Left lung (tissue), 14 donors: ENCODE measurements at places on chromosomes 16 and 17. TPM values are rescaled to one million over a fixed set of nuclear protein-coding genes. Genes with fewer than 3 reads are reported as not detected.

GRCh38 chr17:27776882-27777624 is 23.3 kb downstream of the NOS2 start:
- DNase-seq: no peak

DNA sequence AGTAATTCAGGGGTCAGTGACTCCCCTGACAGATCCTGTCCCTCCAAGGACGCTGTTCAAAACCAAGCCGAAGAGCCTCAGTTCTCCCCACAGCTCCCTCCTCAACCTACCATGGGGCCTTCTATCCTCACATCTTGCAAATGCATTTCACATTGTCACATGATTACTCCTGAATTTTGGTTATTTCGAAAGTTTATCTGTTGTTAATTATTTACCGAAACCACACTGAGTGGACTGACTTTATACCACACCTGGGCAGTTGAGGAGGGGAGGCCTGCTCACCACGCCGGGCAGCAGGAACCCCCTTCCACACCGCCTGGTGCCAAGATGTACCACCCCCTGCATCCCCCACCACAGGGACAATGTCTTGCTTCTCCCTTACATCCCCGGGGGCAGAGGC is 4.7 kb downstream of the TIMP2 start:
- DNase-seq: no peak

DNA sequence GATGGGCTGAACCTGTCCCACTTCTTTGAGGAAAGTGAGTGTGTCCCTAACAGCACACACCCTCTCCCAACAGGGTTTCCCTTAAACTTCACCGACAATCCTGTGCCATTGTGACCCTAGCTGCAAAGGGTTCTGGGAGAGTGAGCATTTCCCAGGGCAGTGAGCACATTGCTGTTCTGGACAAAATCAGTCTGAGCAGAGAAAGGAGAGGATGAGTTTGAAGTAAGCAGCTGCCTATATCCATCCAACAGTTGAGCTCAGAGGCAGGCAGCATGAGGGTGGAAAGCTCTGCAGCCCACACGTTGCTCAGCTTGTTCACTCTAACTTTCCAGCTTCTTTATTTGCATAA is 296.5 kb upstream of the MAF start:
- no peak for DNase-seq

DNA sequence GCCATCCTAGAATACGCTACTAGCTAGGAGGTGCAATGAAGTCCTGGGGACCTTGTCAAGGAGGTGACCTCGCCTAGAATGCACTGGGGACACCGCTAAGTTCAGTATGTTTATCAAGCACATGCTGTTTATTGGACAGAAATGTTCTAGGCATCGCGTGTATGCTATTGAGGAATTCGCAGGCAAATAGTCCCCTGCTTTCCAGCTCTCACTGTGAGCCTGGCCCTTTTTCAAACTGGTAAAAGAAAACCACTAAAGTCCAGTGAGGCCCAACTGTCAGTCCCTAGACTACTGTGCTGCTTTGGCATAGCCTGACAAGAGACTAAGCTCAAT is 1.2 kb upstream of the FAM222B start:
- no peak for DNase-seq

DNA sequence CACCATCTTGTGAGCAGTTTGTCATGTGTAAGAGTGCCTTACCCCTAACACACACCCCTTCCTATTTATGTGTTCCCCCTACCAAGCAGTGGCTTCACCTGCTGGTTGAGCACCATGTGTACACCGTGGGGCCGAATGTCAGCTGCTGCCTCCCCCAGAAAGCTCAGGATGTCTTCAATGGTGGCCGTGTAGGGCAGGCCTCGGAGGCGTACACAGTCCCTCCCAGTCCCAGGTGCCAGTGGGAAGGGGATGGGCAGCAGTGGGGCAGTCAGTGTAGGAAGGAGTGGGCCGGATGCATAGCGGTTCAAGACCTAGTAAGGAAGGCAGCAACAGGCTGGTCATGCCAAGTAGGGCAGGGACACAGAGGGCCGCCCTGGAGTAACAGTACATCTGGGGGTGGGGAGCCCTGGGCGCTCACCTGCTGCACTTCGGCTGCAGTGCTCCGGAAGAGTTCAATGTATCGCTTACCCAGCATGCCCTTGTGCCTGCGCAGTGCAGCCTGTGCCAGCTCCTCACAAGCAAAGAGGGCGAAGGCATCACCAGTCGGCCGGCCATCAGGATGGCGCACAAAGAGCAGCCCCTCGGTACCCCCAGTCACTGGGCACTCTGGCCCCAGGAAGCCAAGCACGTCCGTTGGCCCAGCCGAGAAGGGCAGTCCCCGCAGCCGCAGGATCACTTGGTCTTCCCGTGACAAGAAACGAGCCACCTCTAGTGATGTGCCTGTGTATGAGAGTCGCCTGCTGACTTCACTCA is 4.4 kb downstream of the ESRP2 start:
- DNase-seq: no peak

- no peak for DNase-seq
Measured at GRCh38 chr17:50688245-50688644, 19.5 kb downstream of the ANKRD40 start.

GRCh38 chr16:60739737-60740683 is 1296.2 kb downstream of the CDH8 start:
- no peak for DNase-seq

DNA sequence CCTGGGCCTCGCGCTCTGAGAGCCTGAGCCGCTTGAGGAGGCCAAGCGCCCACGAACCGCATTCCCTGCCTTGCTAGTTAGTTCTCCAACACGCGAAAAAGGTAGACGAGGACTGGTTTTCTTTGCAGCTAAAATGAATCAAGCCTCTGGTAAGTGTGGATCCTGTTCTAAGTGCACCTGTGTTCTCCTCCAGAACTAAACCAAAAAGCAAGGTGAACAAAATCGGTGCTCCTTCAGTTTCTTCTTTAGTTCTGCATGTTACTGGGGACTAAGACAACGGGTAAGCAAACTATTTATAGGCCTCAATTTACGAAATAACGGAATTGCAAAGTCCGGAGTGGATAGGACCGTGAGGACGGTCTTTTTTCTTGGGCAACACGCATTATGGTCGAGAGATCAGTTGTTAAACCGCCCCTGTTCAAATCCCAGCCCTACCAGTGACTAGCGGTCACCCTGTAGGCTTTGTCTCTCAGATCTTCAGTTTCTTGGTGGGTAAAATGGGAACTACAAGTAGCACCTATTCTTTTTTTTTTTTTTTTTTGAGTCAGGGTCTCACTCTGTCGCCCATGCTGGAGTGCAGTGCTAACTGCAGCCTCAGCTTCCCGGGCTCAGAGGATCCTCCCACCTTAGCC is 993 bp upstream of the ANKRD11 start:
- DNase-seq: no peak

DNA sequence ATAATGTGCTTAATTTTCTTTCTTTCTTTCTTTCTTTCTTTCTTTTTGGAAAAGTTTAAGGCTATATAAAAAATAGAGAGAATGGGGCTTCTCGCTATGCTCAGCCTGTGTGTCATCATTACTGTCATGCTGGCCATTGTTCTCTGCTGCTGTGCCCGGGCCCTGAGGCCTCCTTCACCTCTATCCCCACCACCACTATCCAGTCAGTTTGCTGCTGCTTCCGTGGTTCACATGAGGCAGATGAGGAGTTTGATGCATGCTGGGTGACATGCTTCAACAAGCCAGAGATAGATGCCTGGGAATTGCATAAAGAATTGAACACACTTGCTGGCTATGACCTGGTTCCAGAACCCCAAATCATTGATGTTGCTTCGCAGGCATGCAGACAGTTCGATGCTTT is 36.3 kb downstream of the PITPNC1 start:
- no peak for DNase-seq

GRCh38 chr16:84055801-84056634 is 13.4 kb upstream of the SLC38A8 start:
- DNase-seq: no peak

- DNase-seq: no peak
Measured at GRCh38 chr17:46841561-46842379, 9.6 kb upstream of the WNT9B start.

DNA sequence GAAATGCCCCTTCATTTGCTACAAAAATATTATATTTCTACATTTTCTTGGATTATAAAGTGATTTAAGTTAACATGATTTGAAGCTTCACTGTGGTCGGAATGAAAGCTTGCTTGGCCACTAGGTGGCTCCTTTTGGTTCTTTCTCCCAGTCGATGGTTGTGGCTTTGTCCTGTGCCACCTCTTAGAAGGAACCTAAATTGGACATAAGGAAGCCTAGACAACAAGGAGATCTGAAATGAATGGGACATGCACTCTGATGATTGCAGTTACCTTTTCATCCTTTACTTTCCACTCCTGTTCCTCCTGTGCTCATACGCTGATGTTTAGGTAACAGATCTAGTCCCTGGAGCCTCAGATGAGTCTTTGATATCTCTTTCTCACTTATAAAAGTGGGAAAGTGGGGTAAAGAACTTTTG is 39.2 kb downstream of the FTO start:
- DNase-seq: no peak

DNA sequence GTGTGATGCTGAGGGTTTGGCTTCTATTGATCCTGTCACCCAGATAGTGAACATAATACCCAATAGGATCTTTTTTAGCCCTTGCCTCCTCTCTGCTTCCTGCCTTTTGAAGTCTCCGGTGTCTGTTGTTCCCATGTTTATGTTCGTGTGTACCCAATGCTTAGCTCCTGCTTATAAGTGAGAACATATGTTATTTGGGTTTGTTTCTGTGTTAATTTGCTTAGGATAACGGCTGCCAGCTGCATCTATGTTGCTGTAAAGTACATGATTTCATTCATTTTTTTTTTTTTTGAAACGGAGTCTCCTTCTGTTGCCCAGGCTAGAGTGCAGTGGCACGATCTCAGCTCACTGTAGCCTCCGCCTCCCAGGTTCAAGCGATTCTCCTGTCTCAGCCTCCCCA is 23.0 kb downstream of the DUS2 start:
- DNase-seq: no peak

GRCh38 chr16:3020247-3020603 is at the start of gene TNFRSF12A:
TSS of gene TNFRSF12A (plus strand) at chr16:3020368. CDS start at chr16:3020398, 30 bp downstream.
- peak; percentile 84 for DNase-seq

DNA sequence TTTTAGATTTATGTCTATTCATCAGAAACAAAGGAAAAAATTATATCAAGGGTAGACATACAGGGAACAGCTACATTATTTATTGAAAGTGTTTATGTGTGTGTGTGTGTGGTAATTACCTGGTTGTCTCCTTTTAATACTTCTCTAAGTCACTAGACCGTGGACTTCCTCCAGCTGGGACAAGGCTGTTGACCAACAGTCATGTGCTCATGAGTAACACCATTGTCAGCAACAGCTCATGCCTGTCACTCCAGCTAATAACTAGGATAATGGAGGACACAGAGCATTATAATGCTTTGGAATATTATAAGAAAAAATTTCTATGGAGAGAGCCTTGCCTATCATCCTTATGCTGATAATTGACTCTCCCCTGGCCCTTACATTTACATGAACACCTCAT is 125.3 kb upstream of the SALL1 start:
- no peak for DNase-seq

DNA sequence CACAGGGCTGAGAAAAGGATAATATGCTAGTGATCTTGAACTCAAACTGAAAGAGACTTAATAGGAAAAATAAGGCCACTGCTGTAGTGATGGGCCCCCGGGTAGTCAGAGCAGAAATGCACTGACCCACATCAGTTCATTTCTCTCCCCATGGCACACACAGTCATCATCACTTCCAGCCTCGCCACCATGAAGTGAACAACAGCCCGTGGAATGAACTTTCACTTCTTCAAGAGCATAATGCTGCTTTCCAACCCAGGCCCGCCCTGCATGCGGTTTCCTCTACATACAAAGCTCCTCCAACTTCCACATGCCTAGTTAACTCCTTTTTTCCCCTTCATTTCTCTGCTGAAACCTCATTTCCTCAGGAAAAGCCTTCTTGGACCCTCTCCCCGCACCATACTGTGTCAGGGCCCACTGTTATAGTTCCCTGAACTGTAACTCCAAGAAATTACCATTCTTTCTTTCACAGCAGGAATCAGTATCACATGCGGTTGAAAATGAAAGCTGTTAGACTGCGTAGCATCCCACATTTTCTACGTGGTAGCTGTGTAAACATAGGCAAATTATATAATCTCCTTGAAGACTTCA is 65.8 kb upstream of the SMIM36 start:
- peak; percentile 47 for DNase-seq

Gene STAC2
- 0.26 TPM for polyA plus RNA-seq

Gene NLRC3
- polyA plus RNA-seq: 3.7 TPM

Gene CACNG5
- not detected for polyA plus RNA-seq

Gene SGF29
- 27.5 TPM for polyA plus RNA-seq

Gene ANKRD40
- 46.2 TPM for polyA plus RNA-seq

Gene TMIGD1
- polyA plus RNA-seq: not detected

Gene CASKIN1
- polyA plus RNA-seq: 0.33 TPM

Gene MT3
- not detected for polyA plus RNA-seq

Gene HIC1
- polyA plus RNA-seq: 37.5 TPM

Gene RHBDL1
- polyA plus RNA-seq: 0.70 TPM
